NCI-H69 (cell line): ENCODE measurements at places on chromosomes 1 and 21.
A peak's percentile ranks its signal among the peaks of the same experiment; 100 is the strongest.

- DNase-seq: no peak
Observed at GRCh38 chr1:247647864-247648263, 31.7 kb downstream of the OR13G1 start.

GRCh38 chr1:165635823-165636222, 4.8 kb downstream of the MGST3 start:
- DNase-seq: no peak

GRCh38 chr1:9079988-9080704, 10.7 kb upstream of the SLC2A5 start:
- DNase-seq: no peak

GRCh38 chr1:47491341-47491753, 53.5 kb downstream of the FOXD2 start:
- DNase-seq: no peak

DNA sequence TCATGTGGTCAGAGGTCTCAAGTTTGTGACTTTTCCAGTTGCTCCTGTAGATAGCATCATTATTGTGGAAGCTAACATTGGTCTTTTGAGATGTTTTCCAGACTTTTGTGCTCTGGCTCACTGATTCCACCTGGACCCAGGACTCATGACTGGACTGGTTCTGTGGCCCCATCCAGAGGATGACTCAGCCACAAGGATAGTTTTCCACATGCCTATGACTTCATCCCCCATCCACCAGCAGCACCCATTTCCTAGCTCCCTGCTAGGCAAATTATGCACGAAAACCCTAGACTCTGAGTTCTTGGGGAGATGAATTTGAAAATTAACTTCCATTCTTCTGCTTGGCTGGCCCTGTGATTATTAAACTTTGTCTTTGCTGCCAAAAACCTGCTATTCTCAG, 949.3 kb downstream of the MRPL39 start:
- DNase-seq: peak; percentile 37

GRCh38 chr1:43147625-43148327, 24.3 kb downstream of the EBNA1BP2 start:
- DNase-seq: peak; percentile 90

GRCh38 chr1:109186733-109187086, 27.0 kb upstream of the SARS1 start:
- no peak for DNase-seq

DNA sequence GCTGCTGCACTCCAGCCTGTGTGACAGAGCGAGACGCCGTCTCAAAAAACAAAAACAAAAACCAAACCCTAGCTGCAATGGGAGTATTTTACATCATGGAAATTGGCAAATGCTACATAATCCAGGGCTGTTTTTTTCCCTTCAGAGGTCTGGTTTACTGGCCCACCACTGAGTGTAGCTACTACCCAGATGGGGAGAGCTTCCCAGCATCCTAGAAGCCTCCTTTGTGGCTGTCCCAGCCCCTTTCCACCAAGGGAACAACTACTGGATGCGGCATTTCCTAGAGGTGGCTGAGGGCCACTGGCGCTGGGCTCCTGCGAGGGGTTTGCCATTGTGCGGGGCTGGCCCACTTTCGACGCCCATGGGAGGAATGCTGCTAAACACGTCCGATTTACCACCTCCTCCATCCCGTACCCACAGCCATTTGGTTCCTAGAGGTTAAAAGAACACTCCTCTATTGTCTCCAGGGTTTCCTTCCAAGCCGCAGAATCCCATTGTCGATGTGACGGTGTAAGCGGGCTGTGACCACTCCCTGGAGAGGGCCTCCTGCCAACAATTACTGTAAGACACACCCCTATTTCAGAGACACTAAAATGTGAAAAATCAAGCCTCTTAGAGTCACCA, 55.4 kb downstream of the RUNX3 start:
- no peak for DNase-seq

GRCh38 chr1:177448036-177448615, 277.4 kb downstream of the BRINP2 start:
- DNase-seq: no peak

DNA sequence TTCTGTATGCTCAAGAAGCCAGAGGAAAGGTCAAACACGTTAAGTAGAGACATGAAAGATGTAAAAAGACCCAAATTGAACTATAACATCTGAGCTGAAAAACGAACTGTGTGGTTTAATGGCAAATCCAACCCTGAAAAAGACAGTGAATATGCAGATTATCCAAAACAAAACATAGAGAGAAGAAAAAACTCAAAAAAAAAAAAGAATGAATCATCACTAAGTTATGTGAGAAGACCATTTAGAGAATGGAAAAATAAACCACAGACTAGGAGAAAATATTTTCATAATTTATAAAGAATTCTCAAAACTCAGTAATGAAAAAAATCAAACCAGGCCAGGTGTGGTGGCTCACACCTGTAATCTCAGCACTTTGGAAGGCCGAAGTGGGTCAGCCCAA, 253.3 kb downstream of the PLPP3 start:
- no peak for DNase-seq

DNA sequence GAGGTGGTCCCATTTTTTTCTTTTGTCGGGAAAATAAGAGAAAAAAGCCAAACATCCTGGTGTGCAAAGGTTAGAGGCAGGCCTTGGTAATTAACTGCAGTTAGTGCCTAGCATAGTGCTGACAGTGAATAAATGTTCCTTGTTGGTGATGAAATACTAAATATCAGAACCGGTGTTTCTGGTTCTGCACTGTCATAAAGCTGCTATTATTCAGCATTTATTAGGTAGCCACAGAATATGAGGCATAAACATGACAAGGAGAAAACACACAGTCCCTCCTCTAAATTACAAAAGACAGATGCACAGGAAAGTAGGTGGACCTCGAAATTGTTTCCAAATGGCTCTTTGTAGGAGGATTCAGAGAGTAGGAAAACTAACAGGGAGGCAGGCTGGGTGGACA, 122.0 kb upstream of the ADGRL2 start:
- DNase-seq: no peak

DNA sequence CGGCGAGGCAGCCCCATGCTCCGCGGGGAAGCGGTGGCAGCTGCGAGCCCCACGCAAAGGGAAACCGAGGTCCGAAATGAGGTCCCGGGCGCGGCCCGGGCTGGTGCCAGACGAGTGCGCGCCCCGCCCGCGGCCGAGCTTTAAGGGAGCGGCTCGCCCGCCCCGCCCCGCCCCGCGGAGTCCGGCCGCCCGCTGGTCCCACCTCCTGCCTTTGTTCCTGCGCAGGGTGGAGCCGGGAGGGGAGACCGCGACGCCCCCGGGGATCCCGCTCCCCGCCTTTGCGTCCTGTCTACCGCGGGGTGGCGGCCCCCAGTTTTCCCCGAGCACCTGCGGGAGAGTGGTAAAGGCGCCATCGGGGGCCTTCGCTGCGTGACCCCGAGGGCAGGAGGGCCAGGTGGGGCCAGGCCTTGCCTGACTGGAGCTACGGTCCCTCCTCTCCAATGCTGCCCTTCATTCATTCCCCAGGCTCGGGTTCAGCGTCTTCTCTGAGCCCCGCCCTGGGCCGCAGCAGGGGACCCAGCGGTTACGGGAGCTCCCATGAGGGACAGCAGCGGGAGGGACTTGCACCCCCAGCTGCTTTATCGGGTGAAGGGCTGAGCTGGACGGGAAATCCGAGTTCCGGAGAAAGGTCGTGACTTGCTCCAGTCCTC, at the start of gene HES2:
Gene HES2 (minus strand): TSS at position 116 of the 650 bp plus-strand sequence. CDS start 99 bp downstream, at position 17.
- DNase-seq: peak; percentile 50

- peak; percentile 60 for DNase-seq
Observed at GRCh38 chr1:170075186-170075585, 691 bp upstream of the KIFAP3 start.

DNA sequence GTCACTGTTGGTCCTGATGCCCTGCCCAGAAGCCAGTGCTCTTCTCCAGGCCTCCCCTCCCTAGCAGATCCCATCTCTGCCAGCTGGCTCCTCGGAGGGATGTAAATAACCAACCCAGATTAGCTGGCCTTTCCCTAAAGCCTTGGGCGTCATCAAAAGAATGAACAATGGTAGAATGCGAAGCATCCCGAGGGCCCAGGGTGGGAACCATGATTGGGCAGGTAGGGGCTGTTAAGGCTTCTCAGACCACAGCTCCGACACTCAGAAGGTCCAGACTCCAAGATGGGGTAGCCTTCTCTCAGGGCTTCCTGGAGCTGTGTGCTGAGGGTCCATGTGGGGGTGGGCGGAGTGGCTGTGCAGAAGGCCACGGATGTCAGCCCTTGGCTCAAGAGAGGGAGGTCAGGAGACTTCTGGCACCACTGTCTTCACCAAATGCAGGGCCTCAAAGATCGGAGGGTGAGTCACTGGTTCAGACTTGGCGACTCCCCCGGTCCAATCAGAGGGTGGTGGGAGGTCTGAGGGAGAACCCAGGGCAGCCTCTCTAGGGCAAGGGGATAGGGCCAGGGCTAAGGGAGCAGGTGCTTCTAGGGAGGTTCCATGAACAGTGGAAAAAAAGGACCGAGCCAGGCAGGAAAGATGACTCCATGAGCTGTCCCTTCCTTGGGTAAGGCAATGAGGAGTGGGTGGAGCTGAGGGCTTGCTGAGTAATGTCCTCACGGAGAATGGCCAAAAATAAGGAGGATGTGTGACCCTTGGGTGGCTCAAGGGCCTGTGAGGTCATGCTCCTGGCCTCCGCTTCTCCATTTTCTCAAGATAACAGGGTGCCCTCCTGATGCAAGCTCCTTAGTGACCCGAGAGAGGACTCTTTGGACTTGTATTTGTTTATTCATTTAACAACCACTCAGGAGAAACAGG, 58.4 kb upstream of the EPS8L3 start:
- DNase-seq: no peak

GRCh38 chr1:69567652-69568420, at the start of gene LRRC7:
Gene LRRC7, plus strand, starts transcription at chr1:69567922. Its CDS starts 718 bp downstream, at chr1:69568640.
- DNase-seq: peak; percentile 81

DNA sequence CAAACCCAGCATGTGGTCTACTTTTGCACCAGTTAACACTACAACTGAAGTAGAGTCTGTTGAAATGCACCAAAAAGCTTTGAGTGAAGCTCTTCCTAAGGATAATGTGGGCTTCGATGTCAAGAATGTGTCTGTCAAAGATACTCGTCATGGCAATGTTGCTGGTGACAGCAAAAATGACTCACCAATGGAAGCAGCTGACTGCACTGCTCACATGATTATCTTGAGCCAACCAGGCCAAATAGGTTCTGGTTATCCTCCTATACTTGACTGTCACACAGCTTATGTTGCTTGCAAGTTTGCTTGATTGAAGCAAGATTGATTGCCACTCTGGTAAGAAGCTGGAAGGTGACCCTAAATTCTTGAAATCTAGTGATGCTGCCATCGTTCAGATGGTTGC, 85.2 kb downstream of the DENND1B start:
- no peak for DNase-seq

DNA sequence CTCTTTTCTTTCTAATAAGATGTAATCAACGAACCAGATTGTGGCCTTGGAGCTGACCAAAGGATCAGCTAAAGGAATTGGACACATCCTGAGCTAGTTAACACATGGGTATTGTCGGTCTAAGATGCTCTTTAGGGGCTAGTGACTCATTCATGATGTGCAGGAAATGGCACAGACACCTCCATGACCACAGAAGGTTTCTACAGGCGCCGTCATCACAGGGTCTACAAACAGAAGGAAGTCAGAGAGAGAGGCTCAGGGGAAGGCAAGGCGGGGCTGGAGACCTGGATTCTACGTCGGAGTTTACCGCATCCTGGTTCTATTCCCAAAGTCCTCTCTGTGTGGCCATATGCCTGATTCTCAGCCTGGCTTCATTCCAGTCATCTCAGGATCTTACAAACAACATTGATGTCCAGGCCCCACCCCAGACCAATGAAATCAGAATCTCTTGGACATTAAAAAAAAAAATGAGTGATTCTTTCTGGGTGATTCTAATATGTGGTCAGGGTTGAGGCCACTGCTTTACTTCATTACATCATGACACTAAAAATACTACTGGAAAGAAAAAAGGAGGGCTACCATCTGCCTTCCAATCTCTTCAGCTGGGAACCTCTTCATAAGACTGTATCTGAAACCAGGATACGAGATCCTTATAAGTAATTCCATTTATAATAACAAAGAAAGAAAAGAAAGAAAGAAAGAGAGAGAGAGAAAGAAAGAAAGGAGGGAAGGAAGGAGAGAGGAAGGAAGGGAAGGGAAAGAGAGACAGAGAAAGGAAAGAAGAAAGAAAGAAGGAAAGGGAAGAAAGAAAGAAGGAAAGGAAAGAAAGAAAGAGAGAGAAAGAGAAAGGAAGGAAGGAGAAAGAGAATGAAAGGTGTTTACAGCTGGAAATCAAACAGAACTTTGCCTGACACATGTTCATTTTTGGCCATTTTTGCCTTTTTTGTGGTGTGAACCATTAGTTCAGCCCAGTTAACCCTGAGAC, 11.6 kb upstream of the KCNJ15 start:
- no peak for DNase-seq

- DNase-seq: no peak
Observed at GRCh38 chr1:193066606-193067005, 7.2 kb downstream of the RO60 start.

DNA sequence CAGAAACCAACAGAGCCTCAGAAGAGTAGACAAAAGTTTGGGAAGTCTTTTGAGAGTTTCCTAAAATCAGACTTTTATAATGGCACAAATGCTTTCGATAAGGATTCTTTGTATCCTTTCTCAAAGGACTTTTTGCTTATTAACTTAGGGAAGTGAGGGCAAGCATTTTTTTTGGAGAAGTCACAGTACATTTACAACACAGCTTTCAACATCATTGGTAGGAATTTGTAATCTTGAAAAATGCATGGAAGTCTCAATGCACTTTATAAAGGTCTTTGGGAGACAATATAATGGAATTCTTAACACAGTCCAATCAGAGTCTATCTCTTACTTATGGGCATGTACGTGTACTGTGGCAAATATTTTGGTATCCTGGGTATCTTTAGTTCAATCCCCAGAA, 325.8 kb upstream of the NR5A2 start:
- DNase-seq: no peak

DNA sequence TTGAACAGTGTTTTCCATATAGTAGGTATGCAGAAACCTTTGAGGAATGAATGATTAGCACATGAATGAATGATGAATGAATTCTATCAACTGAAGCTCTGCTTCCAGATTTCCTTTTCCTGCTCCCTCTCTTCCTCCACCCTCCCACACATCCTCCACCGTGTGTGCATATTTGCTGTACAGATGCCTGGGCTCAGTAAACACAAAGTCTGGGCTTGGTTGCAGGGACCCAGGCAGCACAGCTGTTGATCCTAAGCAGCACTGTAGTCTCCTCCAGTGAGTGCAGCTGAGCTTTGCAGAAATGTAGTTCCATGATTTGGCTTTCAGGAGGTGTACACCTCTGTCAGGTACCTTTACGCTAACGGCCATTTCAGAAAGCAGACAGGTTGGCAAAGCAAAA, 611.7 kb downstream of the NUF2 start:
- DNase-seq: peak; percentile 89

- no peak for DNase-seq
Observed at GRCh38 chr21:26587736-26588201, 14.7 kb upstream of the CYYR1 start.

GRCh38 chr1:220742520-220742919, 5.6 kb upstream of the MTARC2 start:
- DNase-seq: no peak

GRCh38 chr1:186627019-186627418, 53.2 kb downstream of the PTGS2 start:
- no peak for DNase-seq

DNA sequence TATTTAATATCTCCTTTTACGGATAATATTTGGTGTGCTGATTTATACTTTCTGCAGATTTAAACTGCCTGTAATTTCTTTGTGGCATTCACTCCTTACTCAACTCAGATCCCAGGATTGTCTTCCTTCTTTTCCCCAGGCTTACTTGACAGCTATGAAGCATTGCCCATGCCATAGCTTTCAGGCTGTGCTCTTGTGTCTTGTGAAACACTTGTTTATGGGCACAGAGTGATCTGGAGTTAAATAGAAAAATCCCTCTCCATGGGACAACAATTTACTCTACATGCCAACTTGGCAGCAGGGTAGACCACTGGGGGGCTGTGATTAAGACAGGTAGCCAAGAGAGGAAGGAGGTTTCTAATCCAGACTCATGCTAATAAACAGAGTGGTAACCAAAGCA, 57.4 kb downstream of the PPP1R12B start:
- no peak for DNase-seq
